ENCODE measurements at places on chromosomes 3 and 15. TPM values are rescaled to one million over a fixed set of nuclear protein-coding genes. Genes with fewer than 3 reads are reported as not detected.

DNA sequence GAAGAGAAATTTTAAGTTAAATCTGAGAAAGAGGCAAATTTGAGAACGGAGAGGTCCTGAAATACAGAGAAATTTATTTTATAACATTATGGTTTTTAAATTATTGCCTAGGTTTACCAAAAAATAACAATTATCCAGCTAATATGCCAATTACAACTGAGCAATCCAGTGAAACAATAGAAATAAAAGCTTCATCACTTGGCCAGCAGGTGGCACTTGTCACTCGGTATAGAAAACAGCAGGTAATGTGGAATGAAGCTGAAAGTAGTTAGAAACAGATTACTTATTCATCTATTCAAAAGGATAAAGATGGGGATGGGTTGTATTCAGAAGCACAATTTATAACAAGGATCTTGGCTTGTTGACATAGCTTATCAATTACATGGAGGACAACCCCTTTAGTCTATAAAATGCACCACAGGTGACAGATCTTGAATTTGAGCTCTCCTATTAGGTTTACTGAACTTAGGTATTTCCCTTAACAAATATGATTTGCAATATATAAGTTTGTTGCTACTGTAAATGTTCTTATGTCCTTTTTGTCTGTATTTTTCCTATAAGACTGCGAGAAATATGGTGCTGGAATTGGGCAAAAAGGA, 70.1 kb upstream of the GUCA1C start:
- peak; percentile 63 for DNase-seq
- H3K27me3 ChIP-seq: peaks cover 4% of the 10 kb centered on the region
- H3K4me1 ChIP-seq: no peaks in the 10 kb centered on the region
- H3K4me3 ChIP-seq: no peak overlapping the region
- no peaks in the 10 kb centered on the region for H3K36me3 ChIP-seq
- H3K27ac ChIP-seq: no peak overlapping the region

GRCh38 chr3:9934235-9934621, 594 bp downstream of the CRELD1 start:
- H3K4me1 ChIP-seq: peaks cover 29% of the 10 kb centered on the region
- peaks cover 10% of the 10 kb centered on the region for H3K36me3 ChIP-seq
- H3K27ac ChIP-seq: peak overlapping the region; percentile 95
- DNase-seq: peak; percentile 44

Gene ADGRG7
- not detected for total RNA-seq

- no peak overlapping the region for H3K4me3 ChIP-seq
- H3K4me1 ChIP-seq: no peaks in the 10 kb centered on the region
- H3K36me3 ChIP-seq: no peaks in the 10 kb centered on the region
- peaks cover 4% of the 10 kb centered on the region for H3K27me3 ChIP-seq
Measured at GRCh38 chr15:68606375-68606774, 27.6 kb downstream of the CORO2B start.

Gene DLL4
- total RNA-seq: 0.30 TPM

Gene NEDD4
- total RNA-seq: 23.3 TPM

- H3K36me3 ChIP-seq: no peaks in the 10 kb centered on the region
- no peak for DNase-seq
- no peaks in the 10 kb centered on the region for H3K27me3 ChIP-seq
- H3K4me1 ChIP-seq: no peaks in the 10 kb centered on the region
Measured at GRCh38 chr3:178439504-178439903, 96.7 kb upstream of the KCNMB2 start.

- peak overlapping the region; percentile 78 for H3K4me3 ChIP-seq
- H3K27ac ChIP-seq: peak overlapping the region; percentile 92
- peaks cover 8% of the 10 kb centered on the region for H3K36me3 ChIP-seq
- peak; percentile 32 for DNase-seq
- H3K4me1 ChIP-seq: peaks cover 30% of the 10 kb centered on the region
Measured at GRCh38 chr3:51538115-51538458, 432 bp upstream of the RAD54L2 start.

Gene SKOR1
- total RNA-seq: 0.18 TPM

Gene HIGD2B
- not detected for total RNA-seq

GRCh38 chr3:196207833-196208607, 3.2 kb downstream of the ZDHHC19 start:
- peak overlapping the region; percentile 74 for H3K4me3 ChIP-seq
- H3K27ac ChIP-seq: peak overlapping the region; percentile 29
- peak; percentile 86 for DNase-seq

- no peaks in the 10 kb centered on the region for H3K27me3 ChIP-seq
- peaks cover 35% of the 10 kb centered on the region for H3K4me1 ChIP-seq
- peak; percentile 73 for DNase-seq
- peaks cover 69% of the 10 kb centered on the region for H3K36me3 ChIP-seq
- peak overlapping the region; percentile 94 for H3K27ac ChIP-seq
- peak overlapping the region; percentile 47 for H3K4me3 ChIP-seq
Measured at GRCh38 chr15:85667491-85668424, 127.0 kb downstream of the KLHL25 start.

DNA sequence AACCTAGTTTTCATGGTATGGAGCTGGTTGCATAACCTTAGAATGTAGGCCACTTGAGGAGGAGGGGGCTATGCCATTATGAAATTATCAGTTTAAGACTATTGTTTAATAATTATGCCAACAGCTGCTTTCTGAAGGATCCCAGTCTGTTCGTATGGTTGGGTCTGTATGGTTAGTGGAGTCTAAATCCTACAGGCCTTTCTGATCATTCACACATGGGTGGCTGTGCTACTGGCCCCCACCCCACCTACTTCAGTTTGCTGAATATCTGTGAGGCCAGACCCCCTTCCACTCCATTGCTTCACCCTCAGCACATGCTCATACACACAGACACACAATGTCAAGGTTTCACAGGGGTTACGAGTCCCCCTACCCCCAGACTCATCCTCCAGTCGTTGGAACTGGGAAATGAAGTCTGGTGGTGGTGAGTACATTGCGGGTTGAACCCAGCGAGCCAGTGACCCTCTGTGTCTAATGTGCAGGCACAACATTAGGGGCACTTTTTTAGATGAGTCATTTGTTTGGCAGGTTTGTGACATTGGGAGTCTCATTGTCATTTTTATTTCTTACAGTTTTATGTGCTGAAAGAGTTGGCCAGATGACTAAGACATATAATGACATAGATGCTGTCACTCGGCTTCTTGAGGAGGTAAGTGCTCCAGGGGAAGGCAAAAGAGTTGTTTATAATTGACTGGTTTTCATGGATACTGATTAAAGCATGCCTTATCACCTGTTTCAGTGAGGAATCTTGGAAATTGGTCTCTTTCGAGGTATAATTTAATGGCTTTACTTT, 85.3 kb downstream of the TRAK1 start:
- H3K36me3 ChIP-seq: peaks cover 8% of the 10 kb centered on the region
- H3K27me3 ChIP-seq: no peaks in the 10 kb centered on the region
- DNase-seq: no peak
- H3K4me1 ChIP-seq: peaks cover 23% of the 10 kb centered on the region

Gene SERPINI2
- total RNA-seq: not detected

DNA sequence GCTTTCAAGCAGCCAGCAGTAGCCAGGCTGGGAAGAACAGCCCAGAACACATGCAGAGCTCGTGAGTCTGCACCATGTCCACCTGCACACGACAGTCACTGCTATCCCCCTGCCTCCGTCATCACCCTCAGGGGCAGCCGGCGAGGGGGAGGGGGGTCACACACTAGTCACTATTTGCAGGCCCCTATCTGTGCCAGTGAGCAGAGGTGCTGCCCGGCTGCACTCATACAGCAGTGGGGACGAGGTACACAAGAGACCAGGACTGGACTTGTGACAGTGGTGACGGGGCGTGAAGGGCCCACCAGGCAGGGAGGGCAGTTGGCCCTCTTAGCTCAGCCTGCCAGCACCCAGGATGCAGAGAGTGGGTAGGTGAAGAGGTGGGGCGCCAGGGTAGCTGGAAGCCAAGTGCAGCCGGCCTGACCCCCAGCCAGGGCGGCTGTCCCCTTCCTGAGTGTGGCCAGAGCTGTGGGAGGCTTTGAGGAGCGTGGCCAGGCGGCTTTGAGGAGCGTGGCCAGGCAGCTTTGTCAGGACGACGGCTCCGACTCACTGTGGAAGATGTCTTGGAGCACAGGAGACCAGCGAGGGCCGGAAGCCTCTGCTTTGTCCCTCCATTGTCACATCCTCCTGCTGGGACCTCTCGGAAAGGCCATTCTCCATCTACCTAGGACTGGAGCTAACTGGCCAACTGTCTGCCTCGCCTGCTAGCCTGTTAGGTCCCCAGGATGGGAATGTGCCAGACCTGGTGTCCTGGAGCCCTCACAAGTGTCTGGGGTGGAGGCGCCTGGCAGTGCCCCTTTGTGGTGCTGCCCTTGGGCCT, 52.1 kb upstream of the FGD5 start:
- DNase-seq: no peak
- H3K4me3 ChIP-seq: no peak overlapping the region
- H3K27ac ChIP-seq: no peak overlapping the region
- peaks cover under 1% of the 10 kb centered on the region for H3K4me1 ChIP-seq
- H3K27me3 ChIP-seq: no peaks in the 10 kb centered on the region
- H3K36me3 ChIP-seq: no peaks in the 10 kb centered on the region

Gene GOLGA8K
- 0.63 TPM for total RNA-seq

Gene CCDC33
- total RNA-seq: not detected

Gene PPM1L
- total RNA-seq: 2.4 TPM

DNA sequence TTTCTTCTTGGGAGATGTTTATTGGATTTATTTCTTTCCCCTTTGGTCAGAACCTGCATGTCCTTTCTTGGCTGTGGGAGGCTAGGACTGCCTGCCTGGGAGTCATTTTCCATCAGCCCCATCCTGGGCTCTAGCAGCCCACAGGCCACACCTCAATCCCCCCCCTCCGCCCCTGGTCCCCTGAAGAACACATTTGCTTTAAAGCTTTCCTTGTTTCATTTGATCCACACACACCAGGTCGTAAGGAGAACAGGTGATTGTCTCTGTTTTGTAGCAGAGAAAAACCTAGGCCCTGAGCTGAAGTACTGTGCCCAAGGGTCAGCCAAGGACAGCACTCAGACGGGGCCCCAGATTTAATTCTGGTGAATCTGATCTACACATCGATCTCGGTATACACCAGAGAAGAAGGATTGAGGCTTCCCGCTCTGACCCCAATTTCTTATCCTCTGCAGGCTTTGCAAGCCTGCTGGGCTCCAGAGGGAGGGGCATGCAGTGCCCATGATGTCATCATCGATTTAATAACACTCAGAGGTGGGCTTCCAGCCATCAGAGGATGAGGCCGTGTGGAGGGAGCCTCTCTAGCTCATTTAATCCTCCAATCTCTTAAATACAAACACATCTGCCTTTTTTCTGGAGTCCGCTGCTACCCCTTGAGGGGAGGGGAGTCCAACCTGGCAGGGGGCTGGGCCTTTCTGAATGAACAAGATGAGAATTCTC, 1.7 kb upstream of the CLN6 start:
- peak overlapping the region; percentile 2 for H3K4me3 ChIP-seq

Gene GOLGA8J
- total RNA-seq: 0.16 TPM

DNA sequence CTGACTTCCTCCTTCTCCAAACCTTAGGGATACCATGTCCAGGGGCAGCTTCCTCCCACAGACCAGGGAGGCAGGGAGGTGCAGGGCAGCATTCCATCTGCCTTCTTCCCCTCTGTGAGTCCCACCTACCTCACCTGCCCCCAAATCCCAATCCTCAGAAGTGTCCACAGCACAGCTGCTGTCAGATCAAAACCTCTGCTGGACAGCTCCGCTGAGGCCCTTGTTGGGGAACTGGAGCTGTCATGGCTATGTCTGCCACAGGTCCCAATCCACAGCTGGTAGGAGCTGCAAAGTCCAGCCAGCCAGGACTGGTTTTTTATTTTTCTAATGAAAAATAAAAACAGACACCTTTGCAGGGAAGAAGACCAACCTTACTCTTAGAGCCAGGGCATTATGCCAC, 40.7 kb upstream of the TBC1D21 start:
- H3K36me3 ChIP-seq: no peaks in the 10 kb centered on the region
- H3K27me3 ChIP-seq: peaks cover 29% of the 10 kb centered on the region
- H3K27ac ChIP-seq: no peak overlapping the region
- DNase-seq: no peak
- no peaks in the 10 kb centered on the region for H3K4me1 ChIP-seq

GRCh38 chr3:88985491-88985890, 121.9 kb upstream of the EPHA3 start:
- DNase-seq: no peak
- no peak overlapping the region for H3K27ac ChIP-seq
- H3K4me1 ChIP-seq: no peaks in the 10 kb centered on the region
- H3K36me3 ChIP-seq: no peaks in the 10 kb centered on the region

Gene DZIP1L
- not detected for total RNA-seq

DNA sequence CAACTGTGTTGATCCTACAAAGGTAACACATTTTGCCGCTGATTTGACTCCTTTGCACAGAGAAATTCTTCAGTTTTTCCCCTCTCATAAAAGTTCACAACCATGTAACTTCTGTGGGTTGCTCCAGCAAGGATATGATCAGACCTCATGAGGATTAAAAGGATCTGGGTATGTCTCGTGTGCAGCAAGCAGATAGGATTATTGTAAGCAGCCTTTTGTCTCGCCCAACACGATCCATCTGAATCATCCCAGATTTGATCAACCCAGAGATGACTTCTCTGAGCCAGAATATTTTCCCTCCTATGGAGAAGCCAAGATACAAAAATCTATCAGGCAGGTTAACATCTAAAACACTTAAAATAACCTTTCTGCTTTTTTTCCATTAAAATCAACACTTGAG, 12.8 kb upstream of the BNIP2 start:
- H3K4me1 ChIP-seq: no peaks in the 10 kb centered on the region
- no peak for DNase-seq
- H3K4me3 ChIP-seq: no peak overlapping the region
- no peak overlapping the region for H3K27ac ChIP-seq
- no peaks in the 10 kb centered on the region for H3K36me3 ChIP-seq

DNA sequence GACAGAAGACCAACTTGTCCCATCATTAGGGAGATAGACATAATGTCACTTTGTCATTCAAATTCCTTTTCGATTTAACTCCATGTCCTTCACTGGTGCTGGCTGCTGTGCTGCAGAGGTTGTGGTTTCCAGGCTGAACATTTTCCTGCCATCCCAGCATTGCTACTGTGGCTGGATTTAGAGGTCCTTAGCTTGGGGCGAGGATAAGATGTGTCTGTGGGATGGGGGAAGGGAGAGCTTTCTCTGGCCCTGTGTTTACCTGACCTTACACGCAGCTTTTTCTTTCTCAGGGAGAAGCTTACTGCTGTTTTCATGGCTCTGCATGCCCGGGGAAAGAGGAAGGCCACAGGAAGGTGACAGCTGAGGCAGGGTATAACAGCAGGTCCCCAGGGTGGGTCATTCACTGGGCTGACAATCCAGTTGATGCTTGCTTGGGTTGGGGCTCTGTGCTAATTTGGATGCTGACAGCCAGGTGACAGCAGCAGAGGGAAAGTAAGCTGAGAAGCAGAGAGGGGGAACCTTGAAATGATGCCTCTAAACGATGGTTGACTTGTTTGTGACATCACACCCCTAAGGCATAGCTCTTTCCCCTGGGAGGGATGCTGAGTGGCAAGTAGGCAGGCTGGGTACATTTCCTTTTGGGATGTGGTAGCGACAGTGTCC, 326.9 kb upstream of the CTNNB1 start:
- peaks cover 2% of the 10 kb centered on the region for H3K27me3 ChIP-seq
- H3K4me3 ChIP-seq: no peak overlapping the region
- no peaks in the 10 kb centered on the region for H3K36me3 ChIP-seq
- no peaks in the 10 kb centered on the region for H3K4me1 ChIP-seq

Gene LYZL4
- not detected for total RNA-seq

- peaks cover 49% of the 10 kb centered on the region for H3K4me1 ChIP-seq
- peaks cover 3% of the 10 kb centered on the region for H3K36me3 ChIP-seq
- H3K27ac ChIP-seq: peak overlapping the region; percentile 88
- H3K27me3 ChIP-seq: no peaks in the 10 kb centered on the region
Measured at GRCh38 chr15:66294932-66295235, 1.5 kb downstream of the DIS3L start.

Gene SV2B
- total RNA-seq: 0.05 TPM

Gene CTXN2
- total RNA-seq: 0.05 TPM

Gene COL6A6
- not detected for total RNA-seq
